ENCODE measurements at places on chromosomes 1 and 21.
A peak's percentile ranks its signal among the peaks of the same experiment; 100 is the strongest.

DNA sequence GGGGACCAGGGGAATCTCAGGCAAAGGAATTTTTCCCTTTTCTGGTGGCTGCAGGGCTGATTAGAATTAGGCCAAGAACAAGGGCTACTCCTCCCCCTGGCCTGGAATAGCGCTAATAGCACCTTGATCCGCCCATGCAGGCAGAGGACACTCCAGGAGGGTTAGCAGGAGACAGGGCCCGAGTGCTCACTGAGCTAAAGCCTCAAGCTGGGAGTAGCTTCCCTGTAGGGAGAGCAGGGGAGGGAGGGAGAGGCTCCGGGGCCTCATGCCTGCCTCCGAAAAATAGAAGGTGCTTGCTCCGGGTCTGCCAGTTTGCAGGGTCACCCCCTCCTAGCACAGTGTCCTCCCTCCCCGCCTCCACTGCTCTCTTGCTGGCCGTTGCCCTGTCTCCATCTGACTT, 3.8 kb downstream of the PTPN7 start:
- no peak for DNase-seq

GRCh38 chr21:28482657-28483056, 510.0 kb downstream of the LTN1 start:
- DNase-seq = no peak

GRCh38 chr1:39928809-39929587, 25.9 kb upstream of the MFSD2A start:
- no peak for DNase-seq

GRCh38 chr1:167175901-167176300, 44.8 kb upstream of the POU2F1 start:
- DNase-seq = no peak

- no peak for DNase-seq
Observed at GRCh38 chr1:40067851-40068250, 27.3 kb downstream of the CAP1 start.

GRCh38 chr1:34827341-34827941, 32.1 kb downstream of the SMIM12 start:
- DNase-seq = no peak

- no peak for DNase-seq
Observed at GRCh38 chr1:151855933-151856332, 2.4 kb upstream of the THEM5 start.

DNA sequence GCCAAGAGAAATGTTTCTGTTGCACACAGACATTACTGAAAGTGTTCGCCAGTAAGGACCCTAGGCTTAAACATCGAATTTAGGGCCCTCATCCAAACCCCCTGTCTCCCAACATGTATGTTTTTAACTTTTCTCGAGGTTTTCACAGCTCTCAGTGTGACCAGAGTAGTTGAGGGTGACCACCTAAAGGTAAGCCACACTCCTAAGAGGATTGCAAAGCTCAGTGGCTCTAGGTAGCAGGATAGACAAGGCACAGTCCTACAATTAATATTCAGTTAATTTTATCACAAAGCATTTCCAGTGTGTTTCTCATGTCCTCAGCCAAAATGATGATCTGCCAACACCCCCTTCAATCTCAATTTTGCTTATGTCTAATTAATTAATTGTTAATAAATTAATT, 695 bp upstream of the ALG14 start:
- DNase-seq = no peak

GRCh38 chr1:156910309-156910782, 10.1 kb upstream of the LRRC71 start:
- DNase-seq = no peak

DNA sequence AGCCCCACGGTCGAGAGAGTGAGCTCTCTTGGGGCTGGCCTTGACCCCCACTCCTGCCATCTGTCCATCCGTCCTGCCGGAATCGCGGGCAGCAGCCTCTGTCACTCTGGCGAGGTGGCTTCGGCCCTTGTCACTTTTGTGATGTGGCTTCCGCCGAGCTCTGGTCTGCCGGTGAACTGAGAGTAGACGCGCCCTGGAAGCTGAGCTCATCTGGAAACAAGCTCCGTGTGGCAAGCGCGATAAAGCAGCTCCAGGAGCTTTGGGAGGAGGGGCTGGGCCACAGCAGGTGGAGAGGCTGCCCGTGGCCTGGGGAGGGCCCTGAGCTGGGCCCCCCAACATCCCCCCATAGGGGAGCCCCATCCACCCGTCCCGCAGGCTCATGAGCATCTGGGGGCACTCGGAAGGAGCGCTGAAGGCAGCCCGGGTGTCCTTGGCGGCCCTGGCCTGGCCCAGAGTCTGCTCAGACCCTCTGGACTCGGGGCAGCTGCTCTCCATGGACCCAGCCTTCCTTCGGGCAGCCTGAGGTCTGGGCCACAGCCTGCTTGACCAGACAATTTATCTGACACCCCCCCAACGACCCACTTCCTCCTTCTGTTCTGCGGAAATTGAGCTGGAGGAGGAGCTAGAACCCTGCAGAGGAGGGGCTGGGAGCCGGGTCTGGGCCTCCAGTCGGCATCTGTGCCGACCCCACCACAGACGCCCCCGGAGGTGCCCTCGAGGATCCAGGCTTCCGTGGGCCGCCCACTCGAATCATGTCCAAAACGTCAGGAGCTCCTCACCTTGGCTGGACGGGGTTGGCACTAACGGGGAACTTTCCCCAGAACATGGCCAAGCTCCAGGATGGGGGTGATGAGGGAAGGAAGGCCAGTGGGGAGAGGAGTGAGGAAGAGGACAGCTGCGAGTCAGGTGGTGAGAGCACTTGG, 59.1 kb downstream of the SLC19A1 start:
- DNase-seq = no peak

DNA sequence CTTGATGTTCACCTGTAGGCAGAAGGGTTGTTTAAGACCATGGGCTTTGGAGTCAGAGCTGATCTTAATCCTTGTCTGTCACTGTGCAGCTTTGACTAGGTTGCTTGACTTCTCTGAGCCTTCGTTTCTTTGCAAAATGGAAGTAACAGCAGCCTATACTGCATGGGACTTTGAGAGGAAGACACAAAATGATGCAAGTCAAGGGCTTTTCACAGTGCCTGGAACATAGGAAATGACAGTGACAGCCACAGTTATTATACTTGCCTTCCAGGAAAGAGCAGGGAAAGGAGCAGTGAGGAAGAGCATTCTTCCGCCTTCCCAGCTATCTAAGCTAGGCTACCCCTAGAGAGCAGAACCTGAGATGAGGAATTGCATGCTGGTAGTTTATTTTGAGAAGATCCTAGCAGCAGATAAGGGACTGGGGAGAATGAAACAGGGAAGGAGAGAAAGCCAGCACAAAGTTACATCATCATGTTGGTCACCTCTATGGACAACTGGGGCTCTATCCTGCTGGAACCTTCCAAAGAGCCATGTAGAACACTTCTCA, 3.1 kb downstream of the CSF3R start:
- DNase-seq = no peak

DNA sequence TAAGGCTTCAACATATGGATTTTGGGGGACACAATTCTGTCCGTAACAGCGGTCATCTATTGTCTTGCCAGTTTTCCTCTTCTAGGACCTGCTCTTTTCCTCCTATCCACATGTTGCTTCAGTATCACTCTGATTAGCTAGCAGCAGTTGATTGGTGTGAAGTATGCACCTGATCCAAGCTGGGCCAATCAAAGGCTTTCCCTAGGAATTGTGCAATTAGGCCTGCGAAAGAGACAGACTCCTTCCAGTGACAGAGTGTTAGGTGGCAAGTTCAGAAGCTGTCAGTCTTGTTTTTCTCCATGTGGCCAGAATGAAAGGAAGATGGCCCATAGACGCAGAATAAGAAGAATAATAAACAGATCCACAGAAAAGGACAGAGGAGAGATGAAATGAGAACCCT, 34.1 kb upstream of the IL12RB2 start:
- no peak for DNase-seq

GRCh38 chr1:91803123-91803522, 82.8 kb downstream of the TGFBR3 start:
- no peak for DNase-seq

GRCh38 chr1:171355727-171356126, 41.7 kb downstream of the FMO4 start:
- DNase-seq = no peak

- DNase-seq = peak; percentile 84
Observed at GRCh38 chr1:202579806-202580205, 130.4 kb downstream of the SYT2 start.

DNA sequence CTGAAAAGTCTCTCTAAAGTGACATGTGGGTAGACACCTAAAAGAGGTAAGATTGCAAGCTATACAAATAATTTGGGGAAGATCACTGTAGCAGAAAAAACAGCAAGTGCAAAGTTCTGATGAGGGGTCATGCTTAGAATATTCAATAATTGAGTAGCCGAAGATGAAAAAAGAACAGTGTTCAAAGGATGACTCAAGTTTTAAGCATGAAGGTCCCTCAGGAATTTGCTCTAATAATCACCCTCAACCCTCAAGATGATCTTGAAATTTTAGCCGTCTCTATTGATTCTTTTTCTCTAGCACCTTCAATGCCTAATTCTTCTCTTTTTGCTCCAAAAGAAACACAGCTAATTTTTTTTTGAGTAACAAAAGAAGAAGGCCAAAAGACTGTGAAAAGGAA, 190.6 kb upstream of the ZNHIT6 start:
- DNase-seq = no peak

GRCh38 chr1:207748737-207749528, 2.9 kb upstream of the CD46 start:
- DNase-seq = no peak

DNA sequence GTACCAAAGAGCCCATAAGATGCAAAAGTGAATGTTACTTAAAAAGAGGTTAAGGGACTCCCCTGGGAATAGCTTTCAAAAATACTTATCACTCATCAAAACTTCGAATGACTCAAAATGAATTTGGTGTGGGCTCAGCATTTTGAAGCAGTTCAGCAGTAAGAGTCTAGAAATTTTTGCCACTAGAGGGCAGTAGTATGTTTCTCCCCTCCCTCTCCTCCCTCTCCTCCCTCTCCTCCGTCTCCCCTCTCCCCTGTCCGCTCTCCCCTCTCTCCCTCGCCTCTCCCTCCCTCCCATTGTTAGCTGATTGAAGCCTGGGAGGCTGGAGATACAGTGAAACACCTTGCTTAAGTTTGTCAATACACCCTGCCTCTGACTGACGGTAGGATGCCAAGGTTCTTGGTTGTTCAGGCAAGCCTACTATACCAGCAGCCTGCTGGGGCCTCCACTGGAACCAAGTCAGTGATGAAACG, 70.8 kb upstream of the TENT5C start:
- no peak for DNase-seq

- no peak for DNase-seq
Observed at GRCh38 chr1:175219774-175220173, 27.2 kb upstream of the KIAA0040 start.

DNA sequence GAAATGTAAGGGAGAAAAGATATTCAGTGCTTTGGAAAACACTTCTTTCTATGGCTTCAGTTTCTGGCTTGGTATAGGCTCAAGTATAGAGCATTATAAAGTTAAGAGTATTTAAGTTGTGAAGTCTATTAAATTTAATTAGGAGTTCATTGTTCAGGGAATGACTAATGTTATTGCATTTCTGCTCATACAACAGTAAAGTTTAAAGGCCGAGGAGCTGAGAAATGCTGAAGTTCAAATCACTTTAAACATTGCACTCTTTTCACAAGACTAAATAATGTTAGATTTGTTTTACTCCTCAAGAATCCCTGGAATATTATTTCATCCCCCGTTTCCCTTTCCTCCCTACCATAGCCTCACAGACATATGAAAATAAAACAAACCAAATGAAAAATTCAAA, 30.1 kb downstream of the RGS5 start:
- DNase-seq = no peak

GRCh38 chr1:154445040-154445472, 39.9 kb downstream of the IL6R start:
- no peak for DNase-seq

GRCh38 chr1:8164670-8165069, 138.6 kb upstream of the ERRFI1 start:
- no peak for DNase-seq

DNA sequence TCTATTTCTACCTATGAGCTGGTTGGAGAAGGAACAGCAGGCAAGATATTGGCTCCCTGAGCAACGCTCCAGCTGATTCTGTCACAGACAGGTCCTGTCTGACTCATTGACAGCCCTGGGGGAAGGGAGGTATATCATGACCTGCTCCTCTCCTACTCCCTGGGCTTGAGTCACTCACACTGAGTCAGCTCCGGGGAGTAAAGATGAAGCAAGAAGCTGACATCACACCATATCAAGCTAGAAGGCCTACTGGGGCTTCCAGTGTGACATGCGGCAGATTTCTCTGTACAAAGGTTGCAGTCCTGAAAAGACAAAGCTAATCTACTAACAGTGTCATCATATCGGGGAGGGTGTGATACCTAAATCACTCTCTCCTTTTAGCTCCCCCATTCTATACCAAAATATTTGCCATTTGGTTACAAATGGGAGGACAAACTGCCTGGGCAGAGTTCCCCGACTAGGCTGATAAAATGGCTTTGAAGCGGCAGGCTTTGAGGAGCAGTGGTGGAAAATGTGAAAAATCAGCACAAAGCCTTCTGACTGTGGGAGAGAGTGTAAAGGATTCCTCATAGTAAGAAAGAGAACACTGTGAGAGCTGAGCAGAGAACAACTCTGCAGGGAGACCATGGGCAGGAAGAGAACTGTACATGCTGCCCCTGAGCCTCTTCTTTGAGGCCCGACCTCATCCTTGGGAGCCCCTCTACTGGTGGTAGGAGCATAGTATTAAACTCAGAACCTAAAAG, 15.5 kb downstream of the PI4KB start:
- peak; percentile 99 for DNase-seq

DNA sequence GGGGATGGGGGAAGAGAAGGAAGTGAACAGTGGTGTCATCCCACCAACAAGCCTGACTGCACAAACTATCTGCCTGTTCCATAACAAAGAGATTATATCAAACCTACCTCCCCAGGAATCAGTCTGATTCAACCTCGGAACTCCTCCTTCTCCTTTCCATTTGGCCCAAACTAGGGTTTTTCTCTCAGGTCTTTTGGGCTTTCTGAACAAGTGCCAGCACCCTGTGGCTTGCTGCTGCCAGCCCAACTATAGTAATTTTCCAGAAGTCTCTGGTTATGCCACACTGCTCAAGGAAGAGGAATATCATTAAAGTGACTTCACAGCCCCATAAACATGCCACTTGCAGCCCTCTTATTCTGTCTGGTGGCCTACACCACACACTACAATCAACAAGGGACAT, 70.5 kb downstream of the RGS7 start:
- no peak for DNase-seq

DNA sequence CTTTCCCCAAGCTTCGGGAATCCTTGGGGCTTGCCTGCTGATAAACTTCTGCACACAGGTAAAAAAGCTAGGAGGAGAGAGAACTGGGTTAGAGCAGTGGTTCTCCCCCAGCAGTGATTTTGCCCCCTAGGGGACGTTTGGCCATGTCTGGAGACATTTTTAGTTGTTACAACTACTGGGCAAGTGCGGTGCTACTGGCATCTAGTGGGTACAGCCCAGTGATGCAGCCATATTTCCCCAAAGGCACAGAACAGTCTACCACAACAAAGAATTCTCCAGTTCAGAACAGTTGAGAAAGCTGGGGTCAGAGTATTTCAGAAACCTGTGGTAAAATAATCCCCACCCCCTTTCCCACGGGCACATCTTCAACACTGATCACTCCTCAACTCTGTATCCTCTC, 41.3 kb downstream of the LRRC71 start:
- no peak for DNase-seq

GRCh38 chr1:156920233-156921052, at the start of gene LRRC71:
LRRC71 (plus strand) TSS chr1:156920632; CDS start chr1:156920804, 172 bp downstream.
- DNase-seq = peak; percentile 51

- no peak for DNase-seq
Observed at GRCh38 chr1:80961464-80962190, 839.1 kb upstream of the ADGRL2 start.

GRCh38 chr1:60245324-60245723, 171.8 kb upstream of the C1orf87 start:
- DNase-seq = no peak

GRCh38 chr1:150273311-150273710, 721 bp downstream of the C1orf54 start:
- DNase-seq = no peak
